ENCODE measurements at places on chromosomes 11 and 22.

GRCh38 chr11:96551136-96551535 is 161.3 kb downstream of the JRKL start:
- DNase-seq: no peak

GRCh38 chr22:22210889-22211833 is 33.4 kb upstream of the VPREB1 start:
- DNase-seq: no peak

DNA sequence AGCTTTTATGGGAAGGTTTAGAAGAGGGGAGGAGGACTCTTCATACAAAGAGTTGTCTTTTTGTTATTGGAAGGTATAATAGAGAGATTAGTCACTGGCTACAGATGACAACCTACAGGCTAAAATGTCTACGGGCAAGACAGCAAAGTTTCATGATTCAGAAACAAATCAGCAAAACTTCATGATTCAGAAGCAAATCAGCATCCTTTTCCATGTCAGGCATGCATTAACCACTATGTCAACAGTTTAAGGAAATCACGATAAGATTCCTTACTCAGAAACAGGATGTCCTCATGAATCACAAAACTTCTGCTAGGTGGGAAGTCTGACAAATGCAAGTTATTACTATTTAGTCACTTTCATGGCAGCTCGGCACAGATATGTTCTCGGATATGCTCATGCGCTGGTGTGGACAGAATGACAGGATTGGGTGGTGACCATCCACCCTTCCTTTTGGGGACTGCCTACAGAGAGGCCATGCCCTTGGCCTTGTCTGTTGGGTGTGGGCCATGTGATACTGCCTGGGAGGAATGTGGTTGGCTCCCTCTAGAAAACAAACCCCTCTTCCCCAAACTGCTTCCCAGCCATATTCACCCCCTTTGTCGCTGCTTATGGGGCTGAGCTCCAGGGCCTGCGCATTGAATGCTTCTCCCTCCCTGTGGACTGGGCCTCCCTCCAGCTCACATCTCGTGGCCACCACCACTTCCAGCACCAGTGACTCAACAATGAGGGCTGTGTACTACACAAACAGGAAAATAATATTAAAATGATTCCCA is 10.1 kb downstream of the C11orf91 start:
- peak; percentile 62 for DNase-seq

- DNase-seq: no peak
Observed at GRCh38 chr11:100851147-100851546, 164.1 kb downstream of the ARHGAP42 start.

GRCh38 chr11:121717296-121717695 is 264.5 kb upstream of the SORL1-AS1 start:
- DNase-seq: no peak

DNA sequence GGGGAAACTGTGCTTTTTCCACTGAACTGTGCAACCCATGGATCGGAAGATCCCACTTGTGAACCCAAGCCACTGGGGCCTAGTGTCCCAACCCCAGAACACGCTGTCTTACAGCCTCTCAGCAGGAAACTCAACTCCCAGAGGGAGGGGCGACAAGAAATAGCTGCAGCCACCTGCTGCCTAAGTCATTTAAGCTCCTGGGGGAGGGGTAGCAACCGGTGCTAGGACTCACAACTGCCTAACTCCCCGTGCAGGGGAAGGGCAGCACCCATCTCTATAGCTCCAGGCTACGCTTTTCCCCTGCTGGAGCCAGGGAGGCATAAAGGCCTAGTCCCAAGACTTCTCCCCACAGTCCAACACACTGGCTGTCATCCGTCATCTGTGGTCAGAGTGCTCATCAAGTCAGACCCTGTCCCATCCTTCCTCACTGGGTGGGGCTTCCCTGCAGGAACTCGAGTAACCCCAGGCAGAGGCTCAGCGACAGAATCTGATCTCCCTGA is 363.0 kb downstream of the LUZP2 start:
- DNase-seq: no peak

GRCh38 chr11:217704-218103 is 10.2 kb downstream of the RIC8A start:
- no peak for DNase-seq

DNA sequence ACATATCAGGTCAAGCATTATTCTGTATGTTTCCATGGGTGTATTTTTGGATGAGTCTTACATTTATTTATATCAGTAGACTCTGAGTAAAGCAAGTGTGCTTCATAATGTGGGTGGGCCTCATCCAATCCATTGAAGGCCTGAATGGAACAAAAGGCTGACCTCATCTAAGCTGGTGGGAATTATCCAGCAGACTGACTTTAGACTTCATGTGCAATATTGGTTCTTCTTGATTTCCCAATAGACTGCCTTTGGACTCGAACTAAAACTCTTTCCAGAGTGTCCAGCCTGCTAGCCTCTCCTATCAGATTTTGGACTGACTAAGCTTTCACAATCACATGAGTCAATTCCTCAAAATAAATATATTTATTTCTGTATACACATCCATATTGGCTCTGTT is 116.2 kb downstream of the KIF18A start:
- no peak for DNase-seq

DNA sequence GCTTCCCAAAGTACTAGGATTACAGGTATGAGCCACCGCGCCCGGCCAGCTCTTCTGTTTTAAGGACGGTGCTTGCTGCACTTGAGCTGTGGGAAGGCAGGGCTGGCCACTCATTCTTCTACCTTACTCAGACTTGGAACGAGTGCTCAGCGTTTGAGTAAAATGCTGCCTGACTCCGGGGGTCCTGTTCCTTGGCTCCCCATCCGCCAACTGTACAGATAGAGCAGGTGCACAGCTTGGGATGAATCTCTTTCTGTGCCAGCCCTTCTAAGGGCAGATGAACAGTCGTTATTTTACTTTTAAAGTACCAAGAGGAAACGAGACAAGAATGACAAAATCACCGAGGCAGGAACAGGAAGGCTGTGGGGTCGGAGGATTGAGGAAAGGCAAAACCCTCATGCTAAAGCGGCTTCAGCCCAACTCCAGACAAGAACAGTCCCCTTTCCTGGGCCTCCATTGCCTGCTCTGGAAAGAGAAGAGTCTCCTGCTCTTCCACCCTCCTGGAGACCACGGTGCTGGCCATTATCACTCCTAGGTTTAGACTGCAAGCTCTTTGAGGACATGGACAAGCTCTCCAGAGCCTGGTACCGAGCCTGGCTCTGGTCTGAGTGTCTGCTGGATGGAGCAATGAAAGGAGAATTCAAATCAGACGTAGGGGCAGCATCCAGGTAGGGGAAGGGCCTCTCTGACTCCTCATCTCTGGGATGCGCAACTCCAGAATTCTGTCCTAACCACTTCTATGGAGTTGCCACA is 1.1 kb upstream of the SUN2 start:
- DNase-seq: no peak

- no peak for DNase-seq
Observed at GRCh38 chr22:30219049-30219654, 27.4 kb downstream of the LIF start.

GRCh38 chr11:68418648-68419047 is 41.9 kb upstream of the PPP6R3 start:
- no peak for DNase-seq

DNA sequence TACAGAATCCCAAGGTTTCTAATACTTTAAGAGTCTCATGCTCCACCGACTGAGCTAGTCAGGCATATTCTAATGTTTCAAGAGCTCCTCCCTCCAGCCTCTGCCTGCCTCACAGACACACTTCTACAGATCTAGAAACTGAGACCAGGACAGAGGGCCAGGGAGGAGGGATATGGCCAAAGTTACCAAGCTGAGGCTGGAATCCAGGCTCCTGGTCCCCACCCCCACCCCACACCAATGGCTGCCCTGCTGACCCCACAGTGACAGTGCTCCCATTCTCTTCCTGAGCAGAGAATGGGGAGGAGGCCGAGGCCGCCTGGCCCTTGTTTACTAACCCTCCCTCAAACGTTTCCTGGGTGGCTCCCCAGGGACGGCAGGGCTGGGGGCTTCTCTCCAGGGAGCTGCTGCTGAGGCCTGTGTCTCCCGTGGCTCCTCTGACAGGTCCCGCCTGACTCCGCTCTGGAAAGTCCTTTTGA is 2.2 kb downstream of the PLEKHB1 start:
- no peak for DNase-seq

- DNase-seq: peak; percentile 17
Observed at GRCh38 chr11:105034813-105035620, at the start of gene CASP1. Gene CASP1, minus strand, starts transcription at chr11:105035144. Its CDS starts 31 bp downstream, at chr11:105035113.

GRCh38 chr11:46306296-46306853 is 28.9 kb downstream of the CREB3L1 start:
- no peak for DNase-seq

GRCh38 chr11:76698321-76699043 is 27.9 kb upstream of the LRRC32 start:
- no peak for DNase-seq

DNA sequence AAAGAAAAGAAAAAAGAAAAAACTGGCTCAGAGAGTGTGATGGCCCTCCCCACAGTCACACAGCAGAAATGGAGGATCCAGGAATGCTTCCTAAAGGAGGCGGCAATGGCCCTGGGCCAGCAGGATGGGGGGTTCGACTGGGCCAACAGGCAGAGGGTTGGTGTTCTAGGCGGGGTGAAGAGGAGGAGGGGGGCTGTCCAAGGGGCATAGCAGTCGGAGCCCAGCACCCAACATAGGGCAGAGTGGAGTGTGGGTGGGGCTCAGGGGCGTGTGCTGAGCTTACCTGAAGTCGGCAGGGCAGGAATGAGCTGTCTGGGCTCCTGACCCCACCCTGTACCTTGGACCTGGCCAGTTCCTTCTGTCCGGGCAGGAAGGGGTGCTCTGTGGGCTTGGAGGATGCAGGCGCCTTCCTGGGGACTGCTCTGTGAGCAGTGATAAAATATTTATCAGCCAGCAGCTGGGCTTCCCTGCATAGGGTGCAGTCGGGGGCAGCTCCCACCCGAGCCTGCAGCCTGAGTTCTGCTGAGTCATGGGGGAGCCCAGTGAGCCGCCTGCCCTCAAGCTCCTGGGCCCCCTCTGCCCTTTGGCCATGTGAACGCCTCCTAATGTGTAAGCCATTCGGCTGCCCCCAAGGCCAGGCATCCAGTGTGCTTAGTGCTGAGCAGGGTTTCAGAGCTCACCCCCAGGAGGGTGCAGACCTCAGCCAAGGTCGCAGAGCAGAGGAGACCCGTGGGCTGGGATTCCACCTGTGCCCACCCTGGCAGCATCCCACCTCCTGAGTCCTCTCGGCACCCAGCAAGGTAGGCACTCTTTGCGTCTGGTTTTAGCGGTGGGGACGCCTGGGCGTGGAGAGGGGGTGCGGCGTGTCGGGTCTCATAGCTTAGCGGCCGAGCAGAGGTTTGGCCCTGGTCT is 25.3 kb upstream of the PRR5 start:
- DNase-seq: no peak
